NCI-H187 (cell line): ENCODE measurements at places on chromosomes 11 and 22.

- DNase-seq, result no peak
These were observed 125.5 kb downstream of the TBC1D22A start for GRCh38 chr22:46887978-46888377.

DNA sequence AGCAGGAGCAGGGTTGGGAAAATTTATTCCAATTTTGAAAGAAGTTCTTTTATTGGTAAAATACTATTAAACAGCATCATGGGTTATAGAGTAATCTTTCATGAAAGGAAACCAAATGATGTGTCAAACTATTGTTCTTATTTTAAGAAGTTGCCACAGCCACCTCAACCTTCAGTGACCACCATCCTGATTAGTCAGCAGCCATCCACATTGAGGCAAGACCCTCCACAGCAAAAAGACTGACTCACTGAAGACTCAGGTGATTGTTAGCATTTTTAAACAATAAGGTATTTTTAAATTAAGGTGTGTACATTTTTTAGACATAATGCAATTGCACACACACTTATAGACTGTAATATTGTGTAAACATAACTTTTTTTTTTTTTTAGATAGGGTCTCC, 3.7 kb upstream of the HEPHL1 start:
- no peak for DNase-seq

GRCh38 chr22:27699383-27700019, 102.1 kb downstream of the MN1 start:
- no peak for DNase-seq

GRCh38 chr11:36628765-36629244, 30.8 kb upstream of the RAG2 start:
- no peak for DNase-seq

GRCh38 chr11:17764446-17765218, 30.1 kb downstream of the KCNC1 start:
- no peak for DNase-seq

DNA sequence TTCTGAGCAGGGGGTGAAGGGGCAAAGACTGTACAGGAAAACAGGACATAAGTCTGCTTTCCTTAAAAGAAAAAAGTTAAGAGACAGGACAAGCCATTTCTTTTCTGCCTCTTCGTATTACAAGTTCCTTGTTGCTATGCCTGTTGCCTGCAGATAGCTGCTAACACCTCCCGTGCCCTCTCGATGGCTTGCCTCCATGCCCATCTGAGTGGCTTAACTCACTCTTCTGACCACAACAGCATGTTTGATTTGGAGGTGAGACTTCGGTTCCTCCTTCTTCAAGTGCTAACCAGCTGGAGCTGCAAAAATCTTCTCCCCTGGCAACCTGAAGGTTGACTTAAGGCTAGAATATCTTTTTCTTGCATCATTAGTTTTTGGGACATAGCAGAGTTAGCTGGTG, 103.1 kb downstream of the PRR5L start:
- DNase-seq, result no peak

DNA sequence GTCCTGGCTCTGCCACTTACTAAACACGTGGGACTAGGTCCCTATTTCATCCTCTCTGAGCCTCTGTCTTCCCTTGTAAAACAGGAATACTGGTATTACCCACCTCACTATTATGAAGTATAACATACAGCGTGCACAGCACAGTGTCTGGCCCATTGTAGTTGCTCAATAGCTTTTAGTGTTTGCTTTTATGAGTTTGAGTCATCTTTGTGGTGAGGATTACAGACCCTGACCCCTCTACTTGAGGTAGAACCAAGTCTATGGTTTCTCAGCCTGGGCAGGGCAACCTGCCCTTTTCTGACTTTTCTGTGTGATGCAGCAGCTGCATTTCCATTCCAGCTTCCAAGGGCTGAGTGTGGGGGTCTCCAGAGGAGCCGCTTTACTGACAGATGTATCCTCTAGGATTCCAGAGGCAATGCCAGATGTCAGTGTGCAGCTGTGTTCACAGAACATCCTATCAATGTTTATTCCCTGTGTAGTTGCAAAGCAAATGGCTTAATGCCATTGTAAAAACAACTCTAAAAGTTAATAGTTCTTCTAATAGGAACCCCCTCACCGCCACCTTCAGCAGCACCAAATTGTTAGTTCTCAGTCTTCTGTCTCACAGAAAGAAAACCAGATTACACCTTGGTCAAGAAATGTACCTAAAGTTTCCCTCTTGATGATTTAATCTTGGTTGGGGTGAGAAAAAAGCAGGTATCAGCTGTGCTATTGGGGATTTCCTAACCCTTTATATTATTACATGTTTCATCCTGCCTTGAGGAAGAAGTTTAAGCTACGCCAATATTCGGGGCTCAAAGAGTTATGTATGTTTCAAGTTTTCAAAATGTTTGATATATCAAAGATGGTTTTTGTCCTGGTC, 16.8 kb downstream of the PRR5L start:
- no peak for DNase-seq

- DNase-seq, result no peak
These were observed 295.6 kb downstream of the DDX10 start for GRCh38 chr11:108960501-108960900.

- DNase-seq, result no peak
These were observed 48.7 kb downstream of the DDX6 start for GRCh38 chr11:118742304-118742703.

DNA sequence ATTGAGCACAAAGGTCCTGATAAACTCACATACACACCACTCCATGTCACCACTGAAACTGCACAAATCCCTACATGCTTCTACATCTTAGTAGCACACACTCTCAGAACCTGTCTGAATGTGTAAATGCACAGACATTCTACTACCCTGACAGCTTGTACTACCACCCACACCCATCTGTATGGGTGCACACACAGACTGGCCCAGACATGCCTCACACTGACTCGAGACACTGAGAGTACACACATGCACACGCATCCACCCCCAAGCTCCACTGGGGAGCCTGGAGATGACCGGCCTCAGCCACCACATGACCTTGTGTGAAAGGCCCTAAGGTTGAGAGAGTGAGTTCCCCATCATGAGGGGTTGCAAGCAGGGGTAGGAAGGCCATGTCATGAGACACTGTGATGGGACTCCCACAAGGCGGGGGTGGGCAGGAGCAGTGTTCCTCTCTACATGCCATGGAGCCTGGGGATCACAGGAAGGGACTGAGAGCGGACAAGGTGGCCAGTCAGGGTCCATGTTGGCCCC, 28.1 kb downstream of the ARAP1 start:
- DNase-seq, result no peak

DNA sequence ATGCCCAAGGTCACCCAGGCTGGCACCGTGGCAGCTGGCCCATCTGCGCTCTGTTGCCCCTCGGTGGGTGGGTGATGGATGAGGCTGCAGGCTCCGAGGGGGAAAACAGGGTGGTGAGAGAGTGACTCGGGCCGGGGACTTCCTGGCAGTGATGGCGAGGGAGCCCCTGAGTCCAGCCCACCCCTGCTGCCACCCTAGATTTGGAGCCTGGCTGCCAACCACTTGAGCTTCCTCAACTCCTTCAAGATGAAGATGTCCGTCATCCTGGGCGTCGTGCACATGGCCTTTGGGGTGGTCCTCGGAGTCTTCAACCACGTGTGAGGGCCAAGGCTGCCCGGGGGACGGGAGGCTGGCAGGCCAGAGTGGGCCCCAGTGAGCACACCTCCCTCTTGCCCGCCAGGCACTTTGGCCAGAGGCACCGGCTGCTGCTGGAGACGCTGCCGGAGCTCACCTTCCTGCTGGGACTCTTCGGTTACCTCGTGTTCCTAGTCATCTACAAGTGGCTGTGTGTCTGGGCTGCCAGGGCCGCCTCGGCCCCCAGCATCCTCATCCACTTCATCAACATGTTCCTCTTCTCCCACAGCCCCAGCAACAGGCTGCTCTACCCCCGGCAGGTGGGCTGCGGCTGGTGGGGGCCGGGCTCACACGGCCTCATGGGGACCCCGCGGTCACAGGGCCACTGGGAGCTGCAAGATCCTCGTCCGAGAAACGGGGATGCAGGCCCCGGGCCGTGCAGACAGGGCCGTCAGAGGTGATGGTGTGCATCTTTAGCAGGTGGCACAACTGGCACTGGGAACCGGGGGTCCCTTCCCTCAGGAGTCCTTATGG, 10.1 kb downstream of the TCIRG1 start:
- no peak for DNase-seq

DNA sequence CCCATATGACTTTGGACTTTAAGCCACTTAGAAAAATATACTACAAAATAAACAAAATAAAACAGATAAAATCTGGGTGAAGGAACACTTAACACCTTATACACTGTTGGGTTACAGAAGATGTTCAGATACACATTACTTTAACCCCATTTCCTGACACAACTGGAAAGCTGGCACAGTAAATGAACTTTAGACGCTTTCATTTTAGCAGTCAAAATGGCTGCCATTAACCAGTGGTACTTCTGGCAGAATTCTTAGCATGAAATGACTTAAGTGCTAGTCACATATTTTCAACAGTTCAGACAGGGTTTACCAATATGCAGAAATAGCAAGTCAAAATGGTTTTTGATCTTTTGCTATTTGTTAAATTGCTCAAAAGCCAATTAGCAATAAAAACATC, 37.9 kb downstream of the PIK3C2A start:
- DNase-seq, result no peak

DNA sequence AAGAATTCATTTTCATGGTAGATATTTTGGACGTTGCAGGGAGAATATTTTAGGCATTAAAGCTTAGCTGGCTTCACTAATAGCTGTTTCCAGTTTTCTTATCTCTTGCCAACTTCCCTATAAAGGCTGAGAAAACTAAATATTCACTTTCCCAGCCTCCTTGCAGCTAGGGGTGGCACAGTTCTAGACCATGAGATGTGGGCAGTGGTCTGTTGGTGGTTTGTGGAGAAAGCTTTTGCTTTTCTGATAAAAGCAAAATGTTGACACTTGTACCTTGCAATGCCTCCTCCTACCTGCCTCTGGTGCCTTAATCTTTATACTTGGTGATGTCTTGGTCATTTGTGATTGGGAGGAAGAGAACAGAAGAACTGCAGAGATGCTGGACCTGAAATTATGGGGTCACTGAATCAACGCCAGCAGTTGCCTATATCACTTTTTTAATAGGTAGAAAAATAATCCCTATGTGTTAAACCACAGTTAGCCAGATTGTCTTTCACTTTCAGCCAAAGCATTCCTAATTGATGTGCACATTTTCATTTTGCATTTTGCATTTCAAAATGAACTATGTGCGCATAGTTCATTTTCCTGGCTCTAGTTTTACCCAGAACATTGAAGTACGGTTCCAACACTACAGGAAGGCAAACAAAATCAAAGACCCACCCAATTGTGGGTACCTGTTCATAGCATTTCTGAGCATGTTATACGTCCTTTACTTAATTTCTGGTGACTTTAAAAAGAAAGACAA, 24.9 kb upstream of the ABTB2 start:
- no peak for DNase-seq

- DNase-seq, result no peak
These were observed 37.6 kb downstream of the CYB5R2 start for GRCh38 chr11:7635708-7636107.

- no peak for DNase-seq
These were observed 5.9 kb downstream of the ABTB2 start for GRCh38 chr11:34351687-34352469.

DNA sequence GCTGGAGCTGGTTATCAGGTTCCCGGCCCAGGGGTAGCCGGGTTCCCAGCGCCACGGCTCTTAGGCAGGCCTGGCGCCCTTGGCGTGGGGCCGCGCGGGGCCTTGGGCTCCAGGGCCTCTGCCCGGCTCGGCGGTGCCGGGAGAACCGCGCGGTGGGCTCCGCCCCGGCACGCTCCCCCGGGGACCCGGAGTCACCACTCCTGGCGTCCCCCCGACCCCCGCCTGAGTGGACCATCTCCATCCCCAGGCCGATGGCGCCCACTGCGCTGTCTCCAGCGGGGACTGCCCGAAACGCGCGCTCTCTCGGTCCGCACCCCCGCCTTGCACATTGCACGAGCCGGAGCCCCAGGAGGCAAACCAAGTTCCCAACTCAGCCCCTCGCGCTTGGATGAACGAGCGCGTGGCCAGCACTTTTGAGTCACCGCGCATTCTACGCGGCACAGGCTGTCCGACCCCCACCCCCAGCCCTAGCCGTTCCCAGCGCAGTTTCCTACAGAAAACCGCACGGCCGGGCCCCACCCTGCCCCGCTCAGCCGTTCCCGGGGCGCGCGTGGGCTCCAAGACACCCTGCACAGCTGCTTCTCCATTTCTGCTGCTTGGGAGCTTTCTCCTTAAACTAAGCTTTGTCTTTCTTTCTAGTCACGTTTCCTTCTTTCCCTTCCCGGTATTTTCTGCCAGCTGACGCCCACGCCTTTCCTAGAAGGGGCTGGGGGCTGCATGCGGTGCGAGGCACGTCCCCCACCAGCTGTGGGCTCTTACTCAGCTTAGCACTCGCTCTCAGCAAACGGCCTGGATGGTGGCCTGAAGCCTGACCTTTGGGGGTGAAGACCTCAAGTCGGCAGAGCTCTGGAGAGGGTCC, 650 bp upstream of the CHID1 start:
- peak; percentile 32 for DNase-seq

DNA sequence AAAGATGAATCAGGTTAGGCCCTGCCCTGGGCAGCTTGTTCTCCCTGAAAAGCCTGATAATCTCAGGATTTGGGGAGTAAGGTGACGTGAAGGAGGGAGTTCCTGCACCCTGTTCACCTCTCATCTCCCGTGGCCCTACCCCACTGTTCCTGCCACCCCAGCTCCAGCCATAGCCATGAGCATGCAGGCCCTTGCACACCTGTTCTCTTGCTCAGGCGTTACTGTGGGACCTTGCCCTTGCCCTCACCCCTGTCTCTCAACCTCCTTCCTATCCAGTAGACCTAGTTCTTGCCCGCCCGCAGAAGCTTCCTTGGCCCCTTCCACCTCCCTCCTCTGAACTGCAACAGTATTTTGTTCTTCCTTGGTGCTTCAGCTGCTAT, 15.0 kb downstream of the TSKU start:
- no peak for DNase-seq

GRCh38 chr11:71499125-71499524, 27.9 kb upstream of the KRTAP5-7 start:
- DNase-seq, result no peak

DNA sequence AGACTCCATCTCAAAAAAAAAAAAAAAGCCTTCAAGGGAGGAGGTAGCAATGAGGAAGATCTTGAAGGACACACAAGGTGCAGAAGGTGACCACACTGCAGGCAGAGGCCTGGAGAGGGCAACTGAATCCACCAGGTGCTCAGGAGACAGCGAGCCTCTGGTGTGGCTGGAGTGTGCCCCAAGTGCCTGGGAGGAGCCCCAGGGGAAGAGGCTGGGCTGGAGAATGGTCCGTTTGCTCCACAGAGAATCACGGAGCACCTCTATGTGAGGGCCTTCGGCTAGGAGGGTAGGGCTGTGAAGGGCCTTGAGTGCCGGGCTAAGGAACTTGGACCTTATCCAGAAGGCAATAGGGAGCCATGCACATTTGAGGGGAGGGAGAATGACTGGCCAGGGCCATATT, 50.3 kb downstream of the ARRB1 start:
- DNase-seq, result peak; percentile 32

GRCh38 chr11:36333468-36333867, 37.4 kb downstream of the PRR5L start:
- DNase-seq, result no peak

DNA sequence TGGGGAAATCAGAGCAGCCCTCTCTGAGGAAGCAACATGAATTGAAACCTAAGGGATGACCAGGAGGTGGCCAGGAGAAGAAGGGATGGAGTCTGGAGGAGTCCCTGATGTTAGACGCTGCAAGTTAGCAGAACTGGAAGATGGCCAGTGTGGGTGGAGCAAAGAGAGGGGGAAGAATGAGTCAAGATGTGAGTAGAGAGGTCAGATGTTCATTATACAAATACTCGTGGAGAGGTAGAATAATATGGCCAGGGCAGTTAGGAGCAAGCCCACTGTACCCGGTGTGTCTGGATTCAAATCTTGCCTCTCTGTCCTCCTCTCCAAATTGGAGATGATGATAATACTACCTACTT, 242.0 kb downstream of the TENM4 start:
- no peak for DNase-seq

- no peak for DNase-seq
These were observed at the start of gene OTOG for GRCh38 chr11:17547051-17547577. TSS of gene OTOG (plus strand) at chr11:17547259. CDS start at chr11:17547373, 114 bp downstream.
